Uterine smooth muscle cell (primary cell): ENCODE measurements at places on chromosomes 4 and X. TPM values are rescaled to one million over a fixed set of nuclear protein-coding genes. Genes with fewer than 3 reads are reported as not detected.

Gene EVC
- 37.2 and 59.4 TPM in 2 replicates for total RNA-seq

Gene GYPB
- total RNA-seq = not detected in 2 replicates

Gene HSD17B13
- total RNA-seq = 0.22 and 0.37 TPM in 2 replicates

Gene DGKK
- total RNA-seq = not detected in 2 replicates

Gene WNK3
- total RNA-seq = 0.44 and 0.87 TPM in 2 replicates

Gene RCHY1
- 25.7 and 38.3 TPM in 2 replicates for total RNA-seq

Gene DACH2
- not detected in 2 replicates for total RNA-seq

Gene HPGD
- total RNA-seq = 1.5 and 9.8 TPM in 2 replicates

Gene C4orf46
- total RNA-seq = 9.4 and 17.2 TPM in 2 replicates

Gene ADGRG2
- under 0.01 TPM in 1 of 2 replicates, not detected in the other for total RNA-seq

Gene MGAT4D
- total RNA-seq = not detected in 2 replicates

Gene SGMS2
- 96.4 and 118 TPM in 2 replicates for total RNA-seq

Gene REPS2
- total RNA-seq = 0.33 and 0.75 TPM in 2 replicates

Gene C4orf51
- not detected in 2 replicates for total RNA-seq

Gene F8A2
- total RNA-seq = not detected in 2 replicates

Gene TEX13D
- not detected in 2 replicates for total RNA-seq

Gene CDKN2AIP
- total RNA-seq = 20.4 and 22.6 TPM in 2 replicates

Gene RHOH
- 0.89 TPM in 1 of 2 replicates, not detected in the other for total RNA-seq

Gene TLL1
- under 0.01 and 0.12 TPM in 2 replicates for total RNA-seq

Gene PAGE2B
- total RNA-seq = not detected in 2 replicates

Gene RNF150
- 1.3 and 2.2 TPM in 2 replicates for total RNA-seq

Gene CYTL1
- total RNA-seq = 0.12 TPM in 1 of 2 replicates, not detected in the other

Gene PAGE4
- not detected in 2 replicates for total RNA-seq

Gene TMSB15B
- total RNA-seq = 4.9 and 6.1 TPM in 2 replicates

Gene MAGEA3
- total RNA-seq = not detected in 2 replicates

Gene GLRB
- 15.4 and 18.9 TPM in 2 replicates for total RNA-seq

Gene GATB
- total RNA-seq = 24.5 and 27.3 TPM in 2 replicates

Gene TRIM75
- total RNA-seq = not detected in 2 replicates

Gene BMP2K
- 46.1 and 78.8 TPM in 2 replicates for total RNA-seq

Gene SAGE1
- total RNA-seq = not detected in 2 replicates

Gene PCDH7
- total RNA-seq = 43.7 and 81.9 TPM in 2 replicates

Gene ANOS1
- 7.9 and 12.5 TPM in 2 replicates for total RNA-seq

Gene NPY2R
- not detected in 2 replicates for total RNA-seq

Gene XPNPEP2
- total RNA-seq = 0.11 and 0.25 TPM in 2 replicates

Gene NXF2B
- not detected in 2 replicates for total RNA-seq

Gene LIMCH1
- total RNA-seq = 1.4 and 3.3 TPM in 2 replicates

Gene SPP1
- 58.1 and 68.2 TPM in 2 replicates for total RNA-seq

Gene MORC4
- total RNA-seq = 30.5 and 48.6 TPM in 2 replicates
